Stimulated activated naive B cell treated with anti-CD40 and anti-IgM and Interleukin-4, amounts not matched to agents 10 μg/mL and 1 μg/mL and 100 μg/mL, for 72 hours (primary cell): ENCODE measurements at places on chromosomes 7 and 10.
A peak's percentile ranks its signal among the peaks of the same experiment; 100 is the strongest.

DNA sequence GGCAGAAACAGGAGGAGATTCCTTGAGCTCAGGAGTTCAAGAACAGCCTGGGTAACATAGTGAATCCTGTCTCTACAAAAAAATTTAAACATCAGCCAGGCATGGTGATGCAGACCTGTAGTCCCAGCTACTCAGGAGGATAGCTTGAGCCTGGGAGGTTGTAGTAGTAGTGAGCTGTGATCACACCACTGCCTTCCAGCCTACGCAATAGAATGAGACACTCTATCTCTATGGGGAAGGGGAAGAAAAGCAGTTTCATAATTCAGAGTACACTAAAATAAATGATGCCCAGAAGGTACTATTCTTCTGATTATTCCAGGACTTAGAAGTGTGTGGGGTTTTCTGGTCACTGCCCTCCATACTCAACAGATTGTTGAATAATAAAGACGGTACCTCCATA is 177.3 kb downstream of the KMT2E start:
- DNase-seq: no peak

GRCh38 chr10:110803830-110804338 is 67.8 kb upstream of the PDCD4 start:
- no peak for DNase-seq

DNA sequence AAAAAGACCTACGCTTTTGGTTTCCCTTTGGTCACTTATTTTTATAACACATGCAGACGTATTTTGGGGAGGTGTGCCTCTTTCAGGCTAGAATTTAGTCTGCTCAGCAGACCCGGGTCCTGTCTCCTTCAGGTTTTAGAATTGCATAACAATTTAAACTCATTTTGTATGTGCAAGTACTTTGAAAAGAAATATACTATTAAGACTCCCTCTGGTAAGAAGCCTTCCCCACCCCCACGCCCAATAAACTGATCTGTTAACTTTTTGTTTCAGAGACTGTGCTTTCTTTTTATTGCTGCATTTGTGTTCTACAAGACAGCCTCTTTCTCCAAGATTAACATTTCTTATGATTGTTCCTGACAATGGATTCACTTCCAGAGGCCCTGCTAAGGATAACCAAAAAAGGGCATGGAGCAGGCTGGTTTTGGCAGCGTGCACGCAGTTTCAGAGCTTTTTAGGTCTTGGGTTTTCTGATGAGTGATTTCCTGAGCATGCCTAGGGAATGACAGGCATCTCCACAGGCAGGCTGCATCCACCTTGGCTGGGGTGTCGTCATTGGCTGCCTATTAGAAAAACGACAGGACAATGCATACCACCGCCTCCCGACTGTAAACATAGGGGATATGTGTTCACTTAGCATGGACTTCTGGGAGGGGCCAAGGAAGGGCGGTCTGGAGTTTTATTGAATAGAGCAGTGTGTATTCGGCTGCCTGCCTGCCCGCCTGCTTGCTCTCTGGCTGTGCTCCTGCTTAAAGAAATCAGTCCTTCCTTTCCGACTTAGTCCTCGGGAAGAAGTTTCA is at the start of gene CALD1:
CALD1 (plus strand) TSS at position 694 of the 800 bp plus-strand sequence. CDS start 88,100 bp downstream, outside the sequence.
- DNase-seq: no peak

DNA sequence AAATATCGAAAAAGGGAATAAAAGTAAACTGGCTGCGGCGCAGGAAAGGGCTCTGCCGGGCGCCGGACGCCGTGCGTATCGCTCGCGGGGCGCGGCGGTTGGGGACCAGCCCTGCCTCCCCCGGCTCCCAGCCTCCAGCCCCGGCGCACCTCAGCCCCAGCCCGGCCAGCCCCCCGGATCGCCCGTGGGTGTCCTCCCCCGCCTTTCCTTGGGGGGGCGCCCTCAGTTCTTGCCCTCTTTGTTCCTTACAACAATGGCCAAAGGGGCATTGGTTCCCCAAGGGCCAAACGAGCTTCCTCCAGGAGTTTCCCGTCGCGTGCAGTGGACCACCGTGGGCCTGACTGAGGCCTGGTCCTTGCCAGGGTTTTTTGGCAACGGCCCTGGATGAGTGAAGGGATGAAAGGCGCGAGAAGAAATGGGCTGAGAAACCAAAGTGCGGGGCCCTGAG is 1.2 kb downstream of the MACROH2A2 start:
- DNase-seq: no peak

- DNase-seq: no peak
These were observed 136.0 kb upstream of the WDR11 start for GRCh38 chr10:120715171-120715570.

GRCh38 chr7:135910393-135911036 is 66.6 kb downstream of the MTPN start:
- DNase-seq: no peak

GRCh38 chr7:70072220-70072619 is 473.9 kb downstream of the AUTS2 start:
- no peak for DNase-seq

GRCh38 chr10:45354261-45354660 is 19.8 kb upstream of the ALOX5 start:
- DNase-seq: no peak

DNA sequence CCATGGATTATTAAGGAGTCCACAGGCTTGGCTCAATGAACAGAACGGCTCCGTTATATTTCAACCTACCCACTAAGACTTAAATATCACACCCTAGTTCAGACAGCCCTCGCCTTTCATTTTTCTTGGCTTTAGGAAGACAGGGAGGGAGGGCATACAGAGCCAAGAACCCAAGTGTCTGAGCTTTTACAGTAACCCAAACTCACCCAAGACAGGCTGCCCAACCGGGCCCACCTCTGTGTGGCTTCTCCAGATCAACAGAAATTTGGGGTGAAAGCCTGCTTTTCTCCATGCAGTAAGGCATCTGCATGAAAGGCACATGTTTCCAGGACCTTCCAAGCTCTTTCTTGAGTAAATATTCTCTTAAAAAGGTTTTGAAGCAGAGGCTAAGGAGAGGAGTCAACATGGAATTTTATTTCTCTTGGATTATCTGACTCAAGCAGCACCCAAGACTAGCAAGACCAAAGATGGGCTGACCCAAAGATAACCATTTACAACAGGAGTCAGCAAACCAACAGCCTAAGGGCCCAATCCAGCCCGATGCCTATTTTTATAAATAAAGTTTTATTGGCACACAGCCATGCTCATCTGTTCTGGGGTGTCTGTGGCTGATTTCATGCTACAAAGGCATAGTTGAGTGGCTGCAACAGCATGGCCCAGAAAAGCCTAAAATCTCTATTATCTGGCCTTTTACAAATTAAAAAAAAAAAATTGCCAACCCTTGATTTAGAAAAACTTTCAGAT is 90.1 kb downstream of the KCNMA1 start:
- DNase-seq: no peak

GRCh38 chr10:72009051-72009424 is 44.8 kb downstream of the CHST3 start:
- DNase-seq: no peak

DNA sequence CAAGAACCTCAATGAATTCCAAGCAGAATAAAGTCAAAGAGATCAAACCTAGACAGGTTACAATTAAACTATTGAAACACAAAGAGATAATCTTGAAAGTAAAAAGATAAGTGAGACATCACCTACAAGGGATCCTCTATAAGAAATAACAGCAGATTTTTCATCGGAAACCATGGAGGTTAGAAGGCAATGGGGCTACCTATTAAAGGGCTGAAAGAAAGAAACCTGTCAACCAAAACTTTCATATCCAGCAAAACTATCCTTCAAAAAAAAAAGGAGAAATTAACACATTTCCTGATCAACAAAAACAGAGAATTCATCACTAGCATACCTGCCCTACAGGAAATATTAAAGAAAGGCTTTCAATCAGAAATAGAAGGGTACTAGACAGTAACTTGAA is 244.9 kb downstream of the ARHGAP12 start:
- no peak for DNase-seq

DNA sequence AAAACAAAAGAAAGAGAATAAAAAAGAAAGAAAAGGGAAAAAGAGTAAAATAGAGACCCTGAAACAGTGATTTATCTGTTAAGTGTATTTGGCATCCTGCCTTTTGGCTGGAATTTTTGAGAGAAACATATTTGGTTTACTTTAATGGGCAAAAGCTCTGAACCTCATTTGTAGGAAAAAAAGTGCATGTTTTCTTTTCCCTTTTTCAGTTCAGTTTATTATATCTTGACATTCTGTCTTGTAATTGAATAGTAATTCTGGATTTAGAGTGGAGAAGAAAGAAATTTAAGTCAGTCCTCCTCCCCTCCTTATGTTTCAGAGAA is 69.5 kb downstream of the ARID5B start:
- no peak for DNase-seq

GRCh38 chr10:18759575-18759974 is 100.3 kb downstream of the ARL5B start:
- no peak for DNase-seq

DNA sequence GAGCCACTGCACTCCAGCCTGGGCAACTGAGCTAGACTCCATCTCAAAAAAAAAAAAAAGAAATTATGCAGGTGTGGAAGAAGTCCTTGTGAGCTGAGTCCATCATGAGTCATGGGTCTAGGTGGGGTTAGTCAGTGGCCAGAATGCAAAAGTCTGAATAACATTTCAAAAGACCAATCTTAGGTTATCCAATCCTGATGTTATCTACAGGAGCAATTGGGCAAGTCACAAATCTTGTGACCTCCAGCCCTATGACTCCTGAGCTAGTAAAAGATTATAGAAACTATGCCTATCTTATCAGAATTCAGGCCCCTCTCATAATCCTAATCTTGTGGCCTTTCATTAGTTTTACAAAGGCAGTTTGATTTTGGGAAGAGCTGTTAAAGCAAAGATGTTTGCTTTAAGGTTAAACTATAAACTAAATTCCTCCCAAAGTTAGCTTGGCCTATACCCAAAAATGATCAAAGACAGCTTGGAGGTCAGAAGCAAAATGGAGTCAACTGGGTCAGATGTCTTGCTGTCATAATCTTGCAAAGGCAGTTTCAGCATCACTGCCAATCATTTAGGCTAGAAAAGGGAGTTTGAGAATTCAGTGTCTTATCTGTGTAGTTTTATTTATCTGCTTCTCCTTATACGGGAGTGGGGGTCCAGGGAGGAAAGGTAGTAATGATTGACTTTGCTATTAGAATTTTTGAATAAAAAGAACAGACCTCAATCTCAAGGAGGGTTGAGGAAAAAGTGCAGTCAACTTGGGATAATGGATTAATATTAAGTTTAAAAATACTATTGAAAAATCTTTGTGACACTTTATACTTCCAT is 71.2 kb upstream of the TRIM24 start:
- DNase-seq: no peak

DNA sequence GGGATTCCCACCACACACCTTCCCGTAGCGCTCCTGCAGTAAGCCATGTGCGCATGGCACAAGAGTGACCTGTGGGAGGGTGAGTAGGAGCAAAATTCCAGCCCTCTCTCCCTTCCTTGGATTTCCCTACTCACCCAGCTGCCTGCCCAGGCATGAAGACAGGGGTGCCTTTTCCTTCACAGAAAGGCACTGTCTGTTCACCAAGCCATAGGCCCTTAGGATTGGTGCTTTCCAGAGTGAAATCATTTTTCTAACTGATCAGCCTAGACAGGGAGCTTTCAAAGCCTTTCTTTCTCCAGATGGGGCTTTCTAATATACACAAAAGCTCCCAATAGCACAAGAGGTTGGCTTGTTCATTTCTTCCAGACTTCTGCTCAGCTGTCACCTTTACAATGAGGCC is 79.7 kb downstream of the CTTNBP2 start:
- no peak for DNase-seq

GRCh38 chr10:95605163-95605562 is 44.0 kb upstream of the SORBS1 start:
- DNase-seq: no peak

DNA sequence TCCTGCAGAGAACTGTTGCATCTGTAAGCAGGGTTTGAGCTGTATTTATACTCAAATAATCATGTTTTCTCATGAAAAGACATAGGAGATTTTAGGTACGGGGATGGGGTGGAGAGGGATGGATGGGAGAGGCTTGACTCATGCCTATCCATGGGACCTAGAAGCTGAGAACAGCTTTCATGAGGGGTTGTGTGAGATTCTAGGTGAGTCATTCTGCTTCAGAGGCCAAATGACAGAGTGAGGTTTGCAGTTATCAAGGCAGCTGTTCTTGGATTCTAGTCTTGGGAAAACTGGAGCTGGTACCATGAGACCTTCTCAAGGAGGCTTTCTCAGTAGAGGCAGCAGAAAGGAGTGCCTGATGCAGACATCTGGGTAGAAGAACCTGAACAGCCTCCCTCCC is 746.9 kb downstream of the TYW1 start:
- DNase-seq: no peak

DNA sequence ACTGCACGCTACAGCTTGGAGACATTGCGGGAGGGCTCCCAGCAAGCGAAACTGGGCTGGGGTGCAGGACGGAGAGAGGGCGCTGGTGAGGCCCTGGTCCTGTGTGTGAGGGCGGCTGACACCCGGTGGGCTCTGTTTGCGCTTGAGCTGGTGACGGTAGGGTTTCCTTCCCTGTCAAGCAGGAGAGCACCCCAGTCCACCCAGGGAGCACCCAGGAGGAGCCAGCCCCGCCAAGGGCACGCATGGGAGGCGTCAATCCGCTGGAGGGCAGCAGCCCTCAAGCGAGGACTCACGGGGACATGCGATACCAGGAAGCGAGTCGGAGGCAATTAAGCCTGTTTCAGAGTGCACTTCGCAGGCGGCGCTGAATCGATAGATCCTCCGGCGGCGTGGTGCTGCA is 109.4 kb downstream of the MAD1L1 start:
- DNase-seq: no peak

- DNase-seq: no peak
These were observed 503.4 kb downstream of the PARD3 start for GRCh38 chr10:34311679-34312078.

GRCh38 chr10:89279421-89279869 is 22.4 kb upstream of the IFIT2 start:
- DNase-seq: no peak

DNA sequence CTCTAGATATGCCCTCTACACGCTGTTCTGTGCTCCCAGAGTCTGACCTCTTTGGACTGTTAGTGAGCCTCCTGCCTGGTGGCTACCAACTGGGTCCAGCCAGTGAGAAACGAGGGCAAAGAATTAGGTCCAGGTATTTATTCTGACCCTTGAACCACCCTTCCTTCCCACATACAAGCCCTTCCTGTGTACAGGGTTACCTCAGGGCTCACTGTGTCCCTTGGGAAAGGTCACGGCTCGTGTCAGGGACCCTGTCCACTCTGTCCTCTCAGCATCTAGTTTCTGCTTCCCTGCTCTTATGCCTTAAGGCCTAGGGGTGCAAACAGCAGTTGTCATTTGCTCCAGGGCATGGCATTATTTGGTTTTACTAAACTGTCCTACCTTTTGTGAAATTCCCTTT is 180.4 kb downstream of the SDK1 start:
- no peak for DNase-seq

- no peak for DNase-seq
These were observed 261.1 kb downstream of the AUTS2 start for GRCh38 chr7:69859342-69859741.

DNA sequence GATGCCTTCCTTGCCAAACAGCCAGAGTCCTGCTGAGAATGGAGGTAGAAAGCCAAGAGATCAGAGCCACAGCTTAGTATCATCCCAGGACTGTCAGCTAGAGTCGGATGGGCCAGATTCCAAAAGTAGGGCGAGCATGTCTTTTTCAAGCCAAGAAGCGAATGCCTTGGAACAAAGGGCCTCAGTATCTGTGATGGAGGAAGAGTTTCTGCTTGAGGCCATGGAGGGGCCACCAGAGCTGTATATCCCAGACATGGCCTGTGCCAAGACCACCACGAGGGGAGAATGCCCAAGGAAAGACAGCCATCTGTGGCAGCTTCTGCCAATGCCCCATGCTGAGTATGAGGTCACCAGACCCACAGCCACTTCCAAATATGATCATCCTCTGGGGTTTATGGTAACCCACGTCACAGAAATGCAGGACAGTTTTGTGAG is 44.3 kb upstream of the PPP1R17 start:
- DNase-seq: no peak

- peak; percentile 71 for DNase-seq
These were observed 91.7 kb downstream of the WDR11 start for GRCh38 chr10:120942806-120943413.
